ENCODE measurements at places on chromosomes 13 and 19.

DNA sequence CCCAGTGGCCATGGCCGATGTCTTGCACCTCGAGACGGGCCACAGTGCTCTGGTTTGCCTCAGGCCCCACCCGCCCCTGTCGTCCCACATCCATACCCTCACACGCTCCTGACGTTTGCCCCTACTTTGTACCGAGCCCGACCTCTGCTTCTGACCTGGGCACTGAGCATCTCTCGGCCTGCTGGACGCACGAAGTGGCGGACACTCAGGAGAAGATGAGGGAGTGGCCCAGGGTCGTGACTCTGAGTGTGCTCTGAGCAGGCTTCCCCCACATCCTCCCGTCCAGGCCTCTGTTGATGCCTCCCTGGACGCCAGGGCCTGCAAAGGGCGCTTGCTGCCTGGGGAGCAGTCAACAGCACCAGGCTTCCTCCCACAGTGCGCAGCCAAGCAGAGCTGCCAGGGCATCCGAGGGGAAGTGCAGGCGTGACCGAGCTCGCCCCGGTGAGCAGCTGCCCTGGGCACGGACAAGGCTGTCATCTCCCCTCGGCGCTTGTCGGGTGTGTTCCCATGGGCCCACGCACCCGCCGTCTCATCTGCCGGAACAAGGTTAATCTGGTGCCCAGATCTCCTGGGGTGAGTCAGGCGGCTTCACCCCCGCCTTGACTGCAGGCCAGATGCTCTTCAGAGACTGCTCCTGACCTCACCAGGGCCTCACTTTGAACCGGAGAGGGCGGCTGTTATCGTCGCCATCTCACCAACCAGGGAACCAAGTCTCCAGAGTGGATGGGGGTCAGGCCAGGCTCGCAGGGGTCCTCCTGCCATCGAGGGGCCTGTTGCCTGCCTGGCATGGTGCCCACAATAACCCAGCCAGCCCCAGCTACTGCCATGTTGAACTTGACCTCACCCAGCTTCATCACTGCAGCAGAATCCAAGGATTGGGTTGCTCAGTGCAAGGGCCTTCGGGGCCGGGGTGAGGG is 27.2 kb downstream of the COMP start:
- DNase-seq, result no peak

DNA sequence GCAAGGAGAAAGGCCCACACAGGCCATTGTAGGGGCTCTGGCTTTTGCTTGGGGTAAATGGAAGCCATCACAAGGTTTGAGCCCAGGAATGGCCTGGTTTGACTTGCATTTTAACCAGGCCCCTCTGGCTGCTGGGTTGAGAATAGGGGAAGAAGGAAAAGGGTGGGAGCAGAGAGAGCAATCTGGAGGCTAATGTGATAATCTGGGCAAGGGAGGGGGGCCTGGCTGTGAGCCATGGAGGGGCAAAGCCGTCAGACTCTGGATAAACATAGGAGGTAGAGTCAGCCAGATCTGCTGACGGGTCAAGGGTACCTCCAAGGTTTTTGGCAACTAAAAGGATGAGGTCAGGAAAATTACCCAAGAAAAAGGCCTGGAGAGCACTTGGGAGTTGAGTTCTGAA is 41.6 kb downstream of the RFX2 start:
- DNase-seq, result no peak

DNA sequence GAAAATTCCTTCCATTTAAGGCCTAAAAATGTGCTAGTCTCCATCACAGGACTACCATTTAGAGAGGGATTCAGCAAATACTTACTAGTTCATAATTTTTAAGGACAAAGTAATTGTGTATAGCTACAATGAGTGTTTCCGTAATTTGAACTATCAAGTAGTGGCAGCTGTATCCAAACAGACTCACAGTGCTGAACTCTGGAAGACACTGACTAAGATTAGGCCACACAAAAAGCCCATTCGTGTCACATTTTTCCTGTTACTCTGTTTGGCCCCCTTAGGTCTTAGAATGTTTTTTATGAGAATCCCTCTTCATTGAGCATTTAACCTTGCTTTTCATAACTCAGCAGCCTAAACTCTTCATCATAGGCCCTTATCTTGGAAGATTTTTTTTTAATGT is 731.2 kb upstream of the PCDH9 start:
- no peak for DNase-seq

GRCh38 chr13:77168237-77168636 is 141.3 kb upstream of the FBXL3 start:
- DNase-seq, result no peak

All from NCI-H187 (cell line).